Suppressor macrophage (primary cell): ENCODE measurements at places on chromosomes 3 and 15.

- DNase-seq, result no peak
Measured at GRCh38 chr3:114741066-114741465, 406.0 kb downstream of the ZBTB20 start.

DNA sequence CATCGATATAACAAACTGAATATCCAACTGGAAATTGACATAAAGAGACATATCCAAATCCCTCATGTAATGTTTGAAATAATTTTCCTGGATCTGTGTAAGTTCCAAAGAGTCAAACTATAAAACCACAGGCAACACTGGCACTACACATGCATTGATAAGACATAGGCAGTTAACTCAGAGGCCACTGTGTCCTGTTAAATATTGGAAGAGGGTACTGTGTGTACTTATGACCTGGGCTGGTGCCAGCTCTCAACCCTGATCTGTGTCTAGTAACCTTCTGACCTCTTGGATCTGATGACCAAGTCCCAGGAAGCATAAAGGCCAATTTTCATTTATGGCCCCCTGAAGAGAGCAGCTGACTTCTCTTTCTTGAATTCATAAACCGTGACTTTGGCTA lies 4.5 kb downstream of the NR1I2 start:
- no peak for DNase-seq

GRCh38 chr15:81182031-81182755 lies 14.5 kb upstream of the IL16 start:
- DNase-seq, result no peak

DNA sequence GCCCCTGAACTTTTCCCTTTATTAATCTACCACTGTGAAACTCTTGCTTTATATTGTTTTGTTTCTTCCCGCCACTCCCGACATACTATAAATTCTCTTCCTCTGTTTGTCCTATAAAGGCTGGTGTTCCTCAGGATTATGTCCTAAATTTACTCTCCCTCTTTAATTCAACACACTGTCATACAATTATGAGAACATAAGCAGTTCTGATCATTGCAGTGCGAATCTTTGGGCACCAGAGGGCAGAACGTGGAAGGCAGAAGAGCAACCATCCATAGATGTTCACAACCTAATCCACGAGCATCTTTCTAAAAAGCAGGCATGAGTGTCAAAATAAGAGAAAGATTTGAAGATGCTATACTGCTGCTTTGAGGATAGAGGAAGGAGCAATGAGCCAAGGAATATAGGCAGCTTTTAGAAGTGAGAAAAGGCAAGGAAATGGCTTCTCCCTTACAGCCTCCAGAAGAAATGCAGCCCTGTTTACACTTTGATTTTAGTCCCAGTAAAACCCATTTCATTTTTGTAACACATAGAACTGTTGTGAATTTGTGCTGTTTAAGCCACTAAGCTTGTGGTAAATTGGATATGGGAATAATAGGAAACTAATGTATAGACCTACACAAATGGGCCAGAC lies 179.4 kb downstream of the GBE1 start:
- peak; percentile 45 for DNase-seq

GRCh38 chr15:51137880-51138430 lies 43.2 kb upstream of the TNFAIP8L3 start:
- no peak for DNase-seq

DNA sequence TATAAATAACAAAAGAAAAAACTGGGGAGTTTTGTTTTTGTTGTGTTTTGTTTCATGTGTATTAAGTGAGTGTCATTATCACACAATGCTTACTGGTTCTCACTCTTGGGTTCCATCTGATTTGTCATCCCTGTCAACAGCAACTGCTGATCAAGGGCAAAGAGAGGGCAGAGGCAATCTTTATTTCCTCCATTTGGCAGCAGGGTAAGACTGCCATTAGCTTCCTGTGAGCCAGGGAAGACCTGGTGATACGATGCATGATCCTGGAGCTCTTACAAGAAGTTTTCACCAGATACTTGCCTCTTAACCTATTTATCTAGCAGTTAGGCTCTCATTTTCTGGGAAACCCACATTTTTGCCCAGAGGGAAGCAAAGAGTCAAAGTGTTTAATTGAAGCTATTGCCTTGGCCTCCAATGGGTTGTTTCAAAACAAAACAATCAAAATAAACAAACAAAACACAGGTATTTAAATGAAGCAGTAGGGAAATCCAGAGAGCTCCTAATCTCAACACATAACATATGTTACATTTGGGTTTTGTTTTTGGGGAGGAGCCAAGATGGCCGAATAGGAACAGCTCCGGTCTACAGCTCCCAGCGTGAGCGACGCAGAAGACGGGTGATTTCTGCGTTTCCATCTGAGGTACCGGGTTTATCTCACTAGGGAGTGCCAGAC lies 529.8 kb downstream of the MAGI1 start:
- DNase-seq, result no peak

DNA sequence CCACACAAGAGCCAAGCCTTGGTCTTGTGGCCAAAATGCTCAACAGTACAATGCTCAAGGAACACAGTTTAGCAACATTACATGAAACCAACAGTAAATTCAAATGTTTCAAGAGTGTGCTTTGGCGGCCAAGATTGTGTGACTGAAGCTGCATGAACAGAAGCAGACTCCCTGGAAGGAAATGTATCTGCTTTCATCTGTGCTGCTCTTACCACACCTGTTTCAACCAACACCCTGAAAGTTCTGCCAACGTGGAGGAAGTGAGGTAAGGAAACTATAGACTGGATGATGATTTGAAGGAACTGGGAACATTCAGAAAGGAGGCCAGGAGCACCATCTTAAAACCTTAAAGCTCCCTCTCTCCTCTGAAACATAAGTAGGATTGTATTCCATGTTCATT lies 55.7 kb downstream of the MB21D2 start:
- no peak for DNase-seq

DNA sequence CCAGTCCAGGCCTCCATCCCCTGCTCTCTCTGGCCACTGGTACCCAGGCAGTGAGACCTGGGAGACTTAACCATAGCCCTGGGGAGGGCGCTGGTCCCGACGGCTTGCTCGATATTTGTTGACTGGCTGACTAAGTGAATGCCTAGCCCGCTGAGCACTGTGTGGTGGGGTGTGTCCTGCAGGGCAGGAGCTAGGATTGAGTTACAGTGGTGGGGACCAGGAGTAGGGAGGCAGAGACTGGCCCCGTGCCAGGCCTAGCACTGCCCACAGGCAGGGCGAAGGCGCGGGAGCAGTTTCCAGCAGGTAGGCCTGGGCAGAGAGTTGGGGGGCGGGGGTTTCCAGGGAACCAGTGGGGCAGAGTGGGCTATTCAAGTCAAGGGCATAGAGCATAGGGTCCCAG lies at the start of gene VILL:
VILL (plus strand) TSS at position 260 of the 400 bp plus-strand sequence. CDS start 2,887 bp downstream, outside the sequence.
- DNase-seq, result no peak

DNA sequence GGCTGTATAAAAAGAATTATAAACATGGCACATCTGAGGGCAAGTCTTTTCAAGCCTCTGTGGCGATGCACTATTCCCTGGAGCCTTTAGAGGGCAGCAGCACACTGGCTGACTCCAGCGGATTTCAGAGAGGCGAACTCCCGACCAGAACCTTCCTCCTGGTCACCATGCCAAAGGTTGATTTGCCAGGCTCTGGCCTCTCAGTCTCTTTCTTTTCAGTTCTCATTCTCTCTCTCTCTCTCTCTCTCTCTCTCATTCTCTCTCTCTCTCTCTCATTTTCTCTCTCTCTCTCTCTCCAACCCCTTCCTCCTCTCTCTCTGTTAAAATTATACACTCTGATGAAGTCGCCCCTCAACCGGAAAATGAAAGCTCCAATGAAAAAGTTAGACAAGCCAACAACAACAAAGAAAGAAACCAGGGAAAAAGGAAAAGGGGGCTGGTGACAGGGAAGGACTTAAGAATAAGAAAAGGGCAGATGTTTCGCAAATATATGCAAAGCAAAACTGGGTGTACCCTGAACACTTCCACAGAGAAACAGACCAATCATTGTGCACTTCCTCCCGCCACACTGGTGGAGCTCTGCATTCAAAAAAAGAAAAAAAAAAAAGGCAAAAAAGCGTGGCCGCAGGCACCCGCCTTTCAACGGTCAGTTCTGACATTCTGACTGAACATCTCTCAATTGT lies 90.2 kb downstream of the TIGIT start:
- peak; percentile 77 for DNase-seq
